ENCODE measurements at places on chromosomes 13 and 19.

DNA sequence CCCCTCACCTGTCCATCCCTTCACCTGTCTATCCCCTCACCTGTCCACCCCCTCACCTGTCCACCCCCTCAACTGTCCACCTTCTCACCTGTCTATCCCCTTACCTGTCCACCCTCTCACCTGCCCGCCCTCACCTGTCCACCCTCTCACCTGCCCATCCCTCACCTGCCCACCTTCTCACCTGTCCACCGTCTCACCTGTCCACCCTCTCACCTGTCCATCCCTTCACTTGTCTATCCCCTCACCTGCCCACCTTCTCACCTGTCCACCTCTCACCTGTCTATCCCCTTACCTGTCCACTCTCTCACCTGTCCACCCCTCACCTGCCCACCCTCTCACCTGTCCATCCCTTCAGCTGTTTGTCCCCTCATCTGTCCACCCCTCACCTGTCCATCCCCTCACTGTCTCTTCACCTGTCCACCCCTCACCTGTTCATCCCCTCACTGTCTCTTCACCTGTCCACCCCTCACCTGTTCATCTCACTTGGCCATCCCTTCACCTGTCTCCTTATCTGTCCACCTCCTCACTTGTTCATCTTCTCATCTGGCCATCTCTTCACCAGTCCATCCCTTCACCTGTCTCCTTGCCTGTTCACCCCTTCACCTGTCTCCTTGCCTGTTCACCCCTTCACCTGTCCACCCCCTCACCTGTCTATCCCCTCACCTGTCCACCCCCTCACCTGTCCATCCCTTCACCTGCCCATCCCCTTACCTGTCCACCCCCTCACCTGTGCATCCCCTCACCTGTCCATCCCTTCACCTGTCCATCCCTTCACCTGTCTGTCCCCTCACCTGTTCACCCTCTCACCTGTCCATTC is 12.7 kb upstream of the KANK2 start:
- DNase-seq, result no peak

DNA sequence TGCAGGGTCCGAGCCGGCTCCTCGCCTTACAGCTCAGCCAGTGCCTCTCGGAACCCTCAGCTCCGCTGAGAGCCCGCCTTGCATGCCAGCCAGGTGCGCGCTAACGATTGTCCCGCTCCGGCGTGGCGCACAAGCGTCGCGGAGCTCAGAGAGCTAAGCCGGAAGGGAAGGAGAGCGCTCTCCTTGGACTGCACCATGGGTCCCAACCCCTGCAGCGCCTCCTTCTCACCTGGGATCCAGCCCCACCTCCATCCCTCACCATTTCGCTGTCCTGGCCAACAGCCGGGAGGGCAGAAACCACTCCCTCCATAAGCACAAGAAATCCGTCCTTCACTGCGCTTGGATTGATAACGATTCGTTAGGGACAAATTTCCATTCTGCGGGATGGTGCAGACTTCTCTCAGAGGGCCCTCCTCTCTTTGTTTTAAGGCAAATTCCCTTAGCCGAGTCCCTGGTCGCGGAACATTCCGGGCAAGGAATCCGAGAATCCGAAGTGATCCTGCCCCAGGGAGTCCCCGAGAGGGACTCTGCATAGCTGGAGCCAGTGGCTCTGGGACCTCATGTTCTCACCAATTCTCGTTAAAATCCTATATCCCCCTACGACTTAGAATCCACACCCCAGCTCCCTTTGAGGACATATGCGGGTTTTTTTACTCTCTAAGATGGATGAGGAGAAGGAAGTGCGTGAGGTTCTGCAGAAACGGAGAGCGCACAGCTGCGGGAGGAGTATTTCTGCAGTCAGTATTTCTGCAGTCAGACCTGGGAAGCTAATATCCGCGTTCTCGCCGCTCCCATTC is 2.8 kb downstream of the GSX1 start:
- DNase-seq, result no peak

DNA sequence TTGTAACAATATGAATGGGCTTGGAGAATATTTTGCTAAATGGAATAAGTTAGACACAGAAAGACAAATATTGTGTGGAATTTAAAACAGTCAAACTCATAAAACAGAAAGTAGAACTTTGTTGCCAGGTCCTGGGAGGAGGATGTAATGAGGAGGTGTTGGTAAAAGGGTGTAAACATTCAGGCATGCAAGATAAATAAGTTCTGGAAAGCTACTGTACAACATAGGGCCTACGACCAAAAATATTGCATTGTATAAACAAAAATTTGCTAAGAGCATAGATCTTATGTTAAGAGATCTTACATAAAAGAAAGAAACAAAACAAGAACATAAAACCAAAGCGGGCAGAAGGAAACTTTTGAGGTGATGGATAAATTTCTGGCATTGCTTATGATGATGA is 1907.8 kb upstream of the PCDH20 start:
- DNase-seq, result no peak

- DNase-seq, result no peak
These were observed 295.9 kb downstream of the SUCLA2 start for GRCh38 chr13:47705185-47705584.

DNA sequence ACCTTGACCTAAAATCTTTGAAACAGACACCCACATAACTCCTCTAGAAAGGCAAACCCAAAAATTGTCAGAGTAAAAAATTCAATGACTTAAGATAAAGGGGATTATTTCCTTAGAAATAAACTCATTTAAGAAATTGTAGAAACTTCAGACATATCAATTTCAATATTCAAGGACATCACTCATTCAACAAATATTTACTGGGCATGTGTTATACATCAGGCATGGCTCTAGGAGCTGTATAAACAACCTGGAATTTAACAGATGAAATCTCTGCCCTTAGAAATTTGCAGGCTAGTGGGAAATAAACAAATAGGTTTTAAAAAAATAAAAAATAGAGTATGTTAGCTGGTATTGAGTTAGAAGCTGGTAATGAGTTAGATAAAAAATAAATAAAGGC is 84.0 kb upstream of the LSM14A start:
- no peak for DNase-seq

DNA sequence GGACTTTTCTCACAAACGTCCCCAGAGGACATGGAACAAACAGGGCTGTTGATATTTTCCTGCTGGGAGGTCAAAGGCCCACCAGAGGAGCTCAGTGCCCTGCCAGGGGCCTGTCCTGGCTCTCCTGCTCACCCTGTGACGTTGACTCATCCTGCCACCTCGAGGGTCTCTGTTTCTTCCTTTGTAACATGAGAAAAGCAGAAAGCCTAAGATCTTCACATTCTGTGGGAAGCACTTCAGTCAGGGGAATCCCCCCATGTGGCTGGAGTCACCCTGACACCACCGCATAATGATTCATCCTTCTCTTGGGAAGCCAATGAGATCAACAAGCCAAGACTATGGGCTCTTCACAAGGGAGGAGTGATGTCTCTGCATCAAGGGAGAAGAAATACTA is 147.9 kb downstream of the KATNAL1 start:
- peak; percentile 84 for DNase-seq

- no peak for DNase-seq
These were observed 51.7 kb upstream of the KLF2 start for GRCh38 chr19:16272945-16273344.

- DNase-seq, result no peak
These were observed 1525.6 kb upstream of the PRR20A start for GRCh38 chr13:55615081-55615480.

DNA sequence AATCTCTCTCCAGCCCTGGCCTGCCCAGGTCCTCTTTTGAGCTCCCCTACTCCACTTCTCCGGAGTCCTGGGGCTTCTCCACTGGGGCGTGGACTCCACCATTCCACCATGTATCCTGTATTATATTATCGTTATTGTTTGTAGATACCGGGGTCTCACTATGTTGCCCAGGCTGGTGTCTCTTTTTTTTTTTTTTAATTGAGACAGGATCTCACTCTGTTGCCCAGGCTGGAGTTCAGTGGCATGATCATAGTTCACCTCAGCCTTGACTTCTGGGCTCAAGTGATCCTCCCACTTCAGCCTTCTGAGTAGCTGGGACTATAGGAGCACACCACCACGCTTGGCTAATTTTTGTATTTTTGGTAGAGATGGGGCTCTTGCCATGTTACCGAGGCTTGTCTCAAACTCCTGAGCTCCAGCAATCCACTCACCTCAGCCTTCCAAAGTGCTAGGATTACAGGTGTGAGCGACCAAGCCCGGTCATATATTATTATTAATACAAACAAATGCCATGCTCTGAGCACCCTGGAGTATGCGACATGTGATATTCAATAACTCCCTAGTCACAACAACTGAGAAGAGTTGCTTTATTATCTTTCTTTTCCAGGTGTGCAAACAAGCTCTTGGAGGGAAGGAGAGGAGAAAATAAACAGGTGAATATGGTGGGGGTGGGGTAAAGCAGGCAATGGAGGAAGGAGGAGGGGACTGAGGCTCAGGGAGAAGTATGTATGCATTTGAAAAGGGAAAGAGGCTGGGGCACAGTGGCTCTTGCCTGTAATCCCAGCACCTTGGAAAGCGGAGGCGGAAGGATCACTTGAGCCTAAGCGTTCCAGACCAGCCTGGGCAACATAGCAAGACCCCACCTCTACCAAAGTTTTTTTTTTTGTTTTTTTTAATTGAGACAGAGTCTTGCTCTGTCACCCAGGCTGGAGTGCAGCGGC is 2.8 kb upstream of the CERS4 start:
- no peak for DNase-seq

GRCh38 chr13:107730813-107731212 is 484.5 kb downstream of the LIG4 start:
- DNase-seq, result no peak

DNA sequence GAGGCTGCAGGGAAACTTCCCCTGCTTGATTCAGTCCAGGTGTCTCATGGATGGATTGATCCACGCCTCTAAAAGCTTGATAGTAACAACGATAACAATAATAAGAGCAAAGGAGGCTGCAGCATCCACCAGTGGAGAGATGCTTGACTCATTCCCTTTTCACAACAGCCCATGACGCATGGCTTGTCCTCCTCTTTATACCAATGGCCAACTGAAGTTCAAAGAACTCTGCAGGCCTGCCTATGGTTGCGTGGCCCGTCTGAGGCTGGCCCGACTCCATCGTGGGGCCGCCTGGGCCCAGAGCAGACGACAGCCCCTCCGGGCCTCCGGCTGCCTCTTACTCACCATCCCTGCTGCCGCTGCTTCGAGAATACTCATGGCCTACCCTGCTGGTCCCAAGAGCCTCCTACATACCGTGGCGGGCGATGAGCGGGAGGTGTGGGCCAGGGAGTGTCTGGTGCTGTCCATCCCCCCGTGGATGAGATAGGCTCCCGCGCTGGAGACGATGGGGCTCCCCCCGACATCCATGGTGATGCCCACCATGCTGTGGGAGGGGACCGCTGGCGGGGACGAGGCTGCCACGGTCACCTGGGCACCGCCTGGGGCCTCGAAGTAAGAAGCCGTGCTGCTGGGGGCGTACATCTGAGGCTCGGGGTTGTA is 61.8 kb upstream of the RANBP3 start:
- DNase-seq, result no peak

DNA sequence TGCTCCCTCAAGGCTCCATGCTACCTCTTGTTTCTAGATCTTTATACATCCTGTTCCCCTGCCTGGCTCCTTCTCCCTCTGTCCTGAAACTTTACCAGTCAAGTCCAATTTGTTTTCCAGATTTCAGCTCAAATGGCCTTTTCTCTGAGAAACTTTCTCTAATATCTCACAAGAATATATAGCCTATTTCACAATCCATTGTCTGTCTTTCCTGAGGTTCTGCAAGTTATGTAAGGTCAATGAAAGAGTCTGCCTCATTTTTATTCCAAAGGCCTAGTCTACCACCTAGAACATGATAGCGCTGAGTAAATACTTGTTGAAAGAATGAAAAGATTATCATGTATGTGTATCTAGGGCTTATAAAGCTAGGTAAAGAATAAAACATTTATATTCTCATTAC is 348.8 kb downstream of the SPRY2 start:
- DNase-seq, result no peak
